Spinal cord (tissue), 10 donors: ENCODE measurements at places on chromosomes 1 and 21. TPM values are rescaled to one million over a fixed set of nuclear protein-coding genes. Genes with fewer than 3 reads are reported as not detected.

SYTL1 gene
- total RNA-seq: 3.6 TPM

- no peak for DNase-seq
- peak overlapping the region; percentile 48 for H3K27ac ChIP-seq
- peaks cover 32% of the 10 kb centered on the region for H3K36me3 ChIP-seq
Observed at GRCh38 chr1:39047374-39048229, 21.5 kb downstream of the NDUFS5 start.

CELA2A gene
- total RNA-seq: not detected

DNA sequence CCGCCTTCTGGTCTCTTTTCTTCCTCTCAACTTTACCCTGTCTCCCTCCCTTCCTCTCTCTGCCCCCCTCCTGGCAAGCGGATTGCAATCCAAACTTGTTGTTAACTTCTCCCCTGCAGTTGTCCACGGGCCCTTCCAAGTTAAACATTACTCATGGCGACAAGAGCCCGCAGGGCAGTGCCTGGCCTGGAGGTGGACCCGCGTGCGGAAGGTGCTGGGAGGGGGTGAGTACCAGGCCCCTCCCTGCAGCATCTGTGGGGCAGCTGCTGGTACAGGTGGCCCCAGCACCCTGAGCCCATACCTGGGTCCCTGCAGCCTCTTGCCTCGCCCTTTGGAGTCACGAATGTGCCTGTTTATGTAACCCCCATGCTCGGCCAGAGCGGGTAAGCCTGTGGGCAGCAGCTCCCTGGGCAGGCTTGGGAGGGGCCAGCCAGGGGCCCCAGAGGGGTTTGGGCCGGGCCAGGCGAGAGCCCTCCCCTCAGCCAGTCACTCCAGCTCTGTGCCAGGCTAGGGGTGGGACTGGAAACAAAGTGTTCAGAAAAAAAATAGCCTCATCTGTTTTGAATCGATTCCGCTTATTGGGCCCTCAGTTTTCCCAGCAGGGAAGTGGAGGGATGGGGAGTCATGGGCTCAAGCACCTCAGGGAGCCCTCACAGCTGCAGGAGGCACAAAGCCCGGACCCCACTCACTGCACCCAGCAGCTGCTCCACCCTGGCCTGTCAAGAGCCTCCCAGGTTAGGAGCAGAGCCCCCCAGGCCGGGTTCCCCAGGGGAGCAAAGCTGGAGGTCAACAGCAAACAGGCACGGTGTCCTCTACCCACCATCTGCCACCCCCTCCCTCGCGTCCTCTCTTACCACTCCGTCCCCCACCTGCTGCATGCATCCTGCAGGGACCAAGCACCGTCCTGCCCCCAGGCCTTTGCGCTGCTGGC is 14.0 kb upstream of the FAAP20 start:
- H3K4me1 ChIP-seq: peaks cover 74% of the 10 kb centered on the region
- peak overlapping the region; percentile 68 for H3K27ac ChIP-seq
- no peaks in the 10 kb centered on the region for H3K27me3 ChIP-seq

CRP gene
- total RNA-seq: not detected

DNA sequence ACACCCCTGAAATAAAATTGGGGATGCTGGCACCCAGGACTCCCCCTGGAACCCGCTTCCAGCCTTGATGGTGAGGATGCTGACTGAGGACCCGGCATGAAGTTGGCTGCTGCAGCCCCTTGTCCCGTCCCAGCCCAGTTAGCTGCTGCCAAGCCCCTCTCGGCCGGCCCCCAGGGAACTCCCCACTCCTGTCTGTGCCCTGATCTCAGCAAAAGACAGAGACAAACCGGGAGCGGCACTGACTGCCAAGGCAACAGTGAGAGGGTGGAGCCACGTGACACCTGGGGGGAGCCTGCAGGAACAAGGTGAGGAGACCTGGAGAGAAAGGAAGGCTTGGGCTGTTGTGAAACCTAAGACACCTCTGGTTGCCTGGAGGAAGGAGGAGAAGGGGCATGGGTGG is 24.7 kb downstream of the CASZ1 start:
- no peaks in the 10 kb centered on the region for H3K36me3 ChIP-seq
- H3K4me1 ChIP-seq: peaks cover 18% of the 10 kb centered on the region
- H3K27me3 ChIP-seq: peaks cover 5% of the 10 kb centered on the region
- H3K27ac ChIP-seq: no peak overlapping the region
- no peak overlapping the region for H3K4me3 ChIP-seq

USH2A gene
- total RNA-seq: 0.20 TPM

- H3K36me3 ChIP-seq: peaks cover 17% of the 10 kb centered on the region
- no peak overlapping the region for H3K4me3 ChIP-seq
- DNase-seq: no peak
- no peaks in the 10 kb centered on the region for H3K27me3 ChIP-seq
Observed at GRCh38 chr1:177020851-177021589, 143.5 kb downstream of the ASTN1 start.

GRCh38 chr1:78005755-78006154 is 1.0 kb downstream of the DNAJB4 start:
- H3K27ac ChIP-seq: peak overlapping the region; percentile 95
- no peaks in the 10 kb centered on the region for H3K36me3 ChIP-seq
- peaks cover 6% of the 10 kb centered on the region for H3K4me1 ChIP-seq
- no peaks in the 10 kb centered on the region for H3K27me3 ChIP-seq

- DNase-seq: no peak
- no peak overlapping the region for H3K27ac ChIP-seq
- peaks cover 17% of the 10 kb centered on the region for H3K4me1 ChIP-seq
- no peaks in the 10 kb centered on the region for H3K27me3 ChIP-seq
- H3K4me3 ChIP-seq: no peak overlapping the region
Observed at GRCh38 chr1:229561141-229561540, 2.6 kb upstream of the ABCB10 start.

OR2T2 gene
- not detected for total RNA-seq

- no peak overlapping the region for H3K27ac ChIP-seq
- H3K4me3 ChIP-seq: no peak overlapping the region
- H3K27me3 ChIP-seq: no peaks in the 10 kb centered on the region
- no peaks in the 10 kb centered on the region for H3K4me1 ChIP-seq
- H3K36me3 ChIP-seq: no peaks in the 10 kb centered on the region
Observed at GRCh38 chr1:221164951-221165838, 286.0 kb downstream of the HLX start.

GRCh38 chr1:74673351-74674111 is at the start of gene ERICH3:
Gene ERICH3, minus strand, starts transcription at chr1:74673792. Its CDS starts 273 bp downstream, at chr1:74673519.
- H3K4me3 ChIP-seq: peak within 1 kb of the TSS; percentile 38
- H3K27ac ChIP-seq: peak within 1 kb of the TSS; percentile 48
- peak; percentile 47 for DNase-seq
- no peaks in the 10 kb centered on the region for H3K36me3 ChIP-seq
- no peaks in the 10 kb centered on the region for H3K27me3 ChIP-seq

GRCh38 chr1:21647431-21648351 is 21.5 kb downstream of the RAP1GAP start:
- no peak for DNase-seq
- no peak overlapping the region for H3K4me3 ChIP-seq
- H3K27ac ChIP-seq: no peak overlapping the region
- H3K4me1 ChIP-seq: peaks cover 55% of the 10 kb centered on the region
- peaks cover 38% of the 10 kb centered on the region for H3K36me3 ChIP-seq
- no peaks in the 10 kb centered on the region for H3K27me3 ChIP-seq

GRCh38 chr1:192407206-192407605 is 90.4 kb downstream of the RGS21 start:
- no peak overlapping the region for H3K27ac ChIP-seq
- H3K36me3 ChIP-seq: no peaks in the 10 kb centered on the region
- no peak overlapping the region for H3K4me3 ChIP-seq
- no peaks in the 10 kb centered on the region for H3K27me3 ChIP-seq
- no peaks in the 10 kb centered on the region for H3K4me1 ChIP-seq
